ENCODE measurements at places on chromosomes 5 and 9.
A peak's percentile ranks its signal among the peaks of the same experiment; 100 is the strongest.

DNA sequence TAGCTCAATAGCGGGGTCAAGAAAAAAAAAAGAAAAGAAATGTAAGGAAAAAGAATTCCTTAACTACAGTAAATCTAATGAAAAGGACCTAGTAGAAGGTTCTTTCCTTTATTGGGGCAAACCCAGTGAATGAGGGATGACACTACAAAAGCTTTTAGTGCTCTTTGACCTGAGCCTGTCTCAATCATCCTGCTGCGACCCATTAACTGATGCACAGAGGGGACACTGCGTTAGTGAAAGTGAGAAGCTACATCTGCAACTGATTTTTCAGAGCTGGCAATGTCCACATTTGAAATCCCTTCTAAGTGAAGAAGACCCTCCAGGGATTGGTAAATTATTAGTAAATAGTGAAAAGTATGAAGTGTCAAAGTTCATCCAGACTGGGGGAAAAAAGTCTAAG is 101.1 kb downstream of the OTULIN start:
- no peak for DNase-seq

GRCh38 chr9:17531642-17532254 is 47.1 kb upstream of the SH3GL2 start:
- DNase-seq: peak; percentile 21

- no peak for DNase-seq
Observed at GRCh38 chr5:68740226-68740910, 353.4 kb upstream of the SLC30A5 start.

DNA sequence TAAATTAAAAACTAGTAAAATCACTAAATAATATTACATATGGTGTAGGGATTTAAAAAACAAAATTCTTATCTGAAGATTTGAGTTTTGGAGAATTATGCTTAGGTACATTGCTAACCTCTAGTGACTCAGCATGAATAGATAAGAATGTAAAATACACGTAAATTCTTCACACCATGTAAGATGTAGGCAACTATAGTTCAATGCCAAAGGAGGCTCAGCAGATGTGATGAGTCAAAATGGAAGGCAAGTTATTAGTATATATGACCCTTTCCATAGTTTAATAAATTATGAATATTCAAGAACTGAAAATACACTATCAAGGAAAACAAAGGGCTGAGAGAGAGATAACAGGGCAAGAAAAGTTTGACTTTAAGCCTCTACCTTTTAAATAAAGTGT is 79.0 kb downstream of the MRPS30 start:
- DNase-seq: no peak

GRCh38 chr5:132446621-132447020 is 44.0 kb downstream of the IRF1 start:
- DNase-seq: no peak

- no peak for DNase-seq
Observed at GRCh38 chr9:126158588-126159429, 167.8 kb upstream of the MVB12B start.

DNA sequence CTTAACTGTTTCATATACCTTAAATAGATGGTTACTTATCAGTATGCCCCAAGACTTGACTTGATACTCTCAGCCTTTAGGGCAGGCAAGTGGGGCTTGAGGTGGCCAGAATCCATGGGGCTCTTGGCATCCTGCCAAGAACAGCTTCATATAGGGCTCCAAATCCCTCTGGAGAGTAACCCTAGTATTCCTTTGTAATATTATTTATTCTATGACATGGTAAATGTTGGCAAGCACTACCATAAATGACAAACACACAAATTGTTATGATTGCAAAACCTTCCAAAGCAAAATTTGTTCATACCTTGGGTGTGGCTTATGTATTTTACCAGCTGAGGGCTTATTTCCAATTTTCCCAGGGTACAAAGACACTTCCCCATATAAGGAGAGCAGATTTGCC is 257.4 kb upstream of the TRPC7 start:
- DNase-seq: no peak

GRCh38 chr5:90518661-90519060 is 10.7 kb downstream of the LYSMD3 start:
- peak; percentile 58 for DNase-seq

DNA sequence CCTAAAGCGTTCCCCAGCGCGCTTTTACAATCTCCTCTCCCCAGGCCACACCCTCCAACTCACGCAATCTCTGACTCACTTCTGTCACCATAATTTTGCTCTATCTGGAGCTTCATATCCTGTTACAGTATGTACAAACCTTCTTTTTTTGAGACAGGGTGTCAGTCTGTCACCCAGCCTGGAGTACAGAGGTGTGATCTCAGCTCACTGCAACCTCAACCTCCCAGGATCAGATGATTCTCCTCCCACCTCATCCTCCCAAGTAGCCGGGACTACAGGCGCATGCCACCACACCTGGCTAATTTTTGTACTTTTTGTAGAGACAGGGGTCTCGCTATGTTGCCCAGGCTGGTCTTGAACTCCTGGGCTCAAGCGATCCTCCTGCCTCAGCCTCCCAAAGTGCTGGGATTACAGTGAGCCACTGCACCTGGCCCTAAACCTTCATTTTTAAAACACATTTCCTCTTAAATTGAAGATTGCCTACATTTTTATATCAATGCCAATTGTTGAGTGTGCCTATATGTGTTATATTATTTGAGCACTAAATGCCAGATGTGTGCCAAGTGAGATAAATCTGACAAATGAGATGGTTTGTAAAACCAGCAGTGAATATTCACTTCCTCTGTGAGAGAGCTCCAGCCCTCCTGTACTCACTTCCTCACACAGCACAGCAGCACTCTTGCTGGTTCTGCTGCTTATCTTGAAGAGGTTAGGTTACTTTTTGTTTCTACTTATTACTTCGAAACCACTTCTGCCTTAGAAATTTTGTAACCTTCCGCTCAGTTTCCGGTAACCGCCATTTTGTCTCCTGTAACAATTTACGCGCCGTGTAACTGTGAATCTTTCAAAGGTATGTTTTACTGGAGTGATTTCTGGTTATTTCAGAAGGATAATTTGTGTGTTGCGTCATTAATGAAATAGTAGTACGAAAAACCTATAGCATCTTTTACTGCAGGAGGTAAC is 57.9 kb downstream of the DOCK8 start:
- no peak for DNase-seq

DNA sequence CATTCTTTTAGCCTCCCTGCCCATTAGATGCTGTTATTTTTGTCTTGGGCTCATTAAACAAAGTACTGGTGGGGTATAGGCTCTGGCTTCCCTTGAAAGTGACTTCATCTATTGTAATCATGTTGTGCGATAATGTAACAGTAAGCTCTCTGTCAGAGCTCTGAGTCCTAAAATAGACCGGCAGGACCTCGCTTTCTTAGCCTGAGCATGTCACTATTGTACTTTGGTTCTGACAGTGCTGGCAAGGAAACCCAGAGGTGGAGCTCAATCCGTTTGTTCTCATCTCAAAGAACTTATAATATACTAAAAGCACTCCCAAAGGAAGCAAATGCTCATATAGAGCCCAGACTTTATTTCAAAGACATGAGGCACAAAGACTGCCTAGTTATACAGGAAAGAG is 339.1 kb upstream of the CCNH start:
- DNase-seq: no peak

- no peak for DNase-seq
Observed at GRCh38 chr9:13142776-13143175, 136.7 kb downstream of the MPDZ start.

- DNase-seq: no peak
Observed at GRCh38 chr5:178428341-178429155, 161.6 kb downstream of the COL23A1 start.

GRCh38 chr5:151123897-151124751 is 33.5 kb downstream of the ANXA6 start:
- DNase-seq: peak; percentile 20

DNA sequence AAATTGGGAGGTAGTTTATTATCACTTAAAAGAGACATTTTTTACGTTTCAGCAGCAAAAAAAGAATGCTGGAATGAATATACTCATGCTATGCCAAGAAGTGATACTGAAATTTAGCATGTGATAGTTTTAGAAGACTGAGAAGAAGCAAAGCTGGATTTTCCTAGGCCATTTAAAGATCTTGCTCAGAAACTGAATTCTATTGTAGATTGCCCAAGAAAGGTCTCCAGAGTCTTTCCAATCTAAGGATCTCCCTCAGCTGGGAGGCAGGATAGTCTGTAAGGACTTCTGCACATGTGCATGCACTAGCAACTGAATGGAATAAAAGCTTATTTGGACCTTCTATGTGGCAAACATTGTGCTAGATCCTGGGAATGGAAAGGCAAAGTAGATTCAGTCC is 334.5 kb downstream of the DTWD2 start:
- no peak for DNase-seq
